ENCODE measurements at places on chromosomes 6 and 20. TPM values are rescaled to one million over a fixed set of nuclear protein-coding genes. Genes with fewer than 3 reads are reported as not detected.

Gene CDH26
- 0.23 TPM for total RNA-seq

Gene SNAP91
- total RNA-seq, result under 0.01 TPM

Gene CAP2
- 3.2 TPM for total RNA-seq

Gene SOX18
- 0.08 TPM for total RNA-seq

Measured in smooth muscle cell of the coronary artery (primary cell).